ENCODE measurements at places on chromosomes 13 and 19.

- DNase-seq, result no peak
Observed at GRCh38 chr13:50386541-50387050, 371.4 kb downstream of the KCNRG start.

GRCh38 chr19:50258918-50259372 lies 55.5 kb downstream of the MYH14 start:
- no peak for DNase-seq

GRCh38 chr19:19460258-19460731 lies 54.8 kb downstream of the GATAD2A start:
- no peak for DNase-seq

DNA sequence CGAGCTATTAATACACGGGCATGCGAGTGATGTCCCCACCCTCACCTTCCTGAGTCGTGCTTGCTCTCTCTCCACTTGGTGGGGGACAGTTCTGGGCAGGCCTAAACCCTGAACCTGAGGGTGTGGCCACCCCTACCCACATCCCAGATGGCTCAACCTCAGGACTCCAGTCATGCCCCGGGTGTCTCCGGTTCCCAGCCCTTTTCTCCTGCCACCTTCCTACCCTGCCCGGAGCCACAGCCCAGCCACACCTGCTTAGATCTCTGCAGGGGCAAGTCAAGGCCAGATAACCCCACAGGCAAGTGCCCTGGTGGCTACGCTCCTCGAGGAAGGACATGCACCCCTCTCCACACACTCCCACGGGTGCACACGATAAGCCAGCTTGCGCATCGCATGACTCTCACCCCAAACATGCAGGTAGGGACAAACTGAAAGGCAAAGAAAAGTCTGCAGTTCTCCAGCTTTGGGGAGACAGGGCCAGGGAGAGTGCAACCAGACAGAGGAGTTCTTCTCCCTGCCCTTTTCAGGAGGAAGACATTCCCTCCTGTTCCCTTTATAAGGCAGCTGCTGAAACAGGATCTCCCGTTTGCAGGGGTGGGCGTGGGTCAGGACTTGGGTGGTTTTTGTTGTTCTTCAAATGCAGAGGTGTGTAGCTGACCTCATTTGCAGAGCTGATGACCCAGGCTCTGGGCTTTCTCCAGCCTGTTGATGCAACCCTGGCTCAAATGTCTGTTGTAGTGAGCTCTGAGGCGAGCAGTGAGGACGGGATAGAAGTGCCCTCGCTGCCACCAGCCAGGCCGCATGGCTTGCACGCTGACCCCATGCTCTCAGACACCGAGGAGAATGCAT lies 88.6 kb downstream of the DPF1 start:
- DNase-seq, result no peak

DNA sequence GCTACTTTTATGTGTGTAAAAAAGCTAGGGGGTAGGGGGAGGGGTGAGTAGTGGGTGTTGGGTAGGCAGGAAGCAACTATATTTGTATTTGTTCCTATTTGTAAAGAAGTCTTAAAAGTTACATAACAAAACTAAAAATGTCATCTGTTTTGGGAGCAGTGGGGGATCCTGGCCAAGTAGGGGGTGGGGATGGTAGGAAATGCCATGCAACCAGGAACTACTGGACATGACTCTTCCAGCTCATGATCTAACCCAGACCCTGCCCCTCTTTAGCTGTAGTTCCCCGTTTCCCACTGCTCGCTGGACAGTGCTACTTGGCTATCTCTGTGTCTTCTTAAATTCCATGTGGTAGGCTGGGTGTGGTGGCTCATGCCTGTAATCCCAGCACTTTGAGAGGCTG lies 3.2 kb downstream of the GTF3A start:
- no peak for DNase-seq

DNA sequence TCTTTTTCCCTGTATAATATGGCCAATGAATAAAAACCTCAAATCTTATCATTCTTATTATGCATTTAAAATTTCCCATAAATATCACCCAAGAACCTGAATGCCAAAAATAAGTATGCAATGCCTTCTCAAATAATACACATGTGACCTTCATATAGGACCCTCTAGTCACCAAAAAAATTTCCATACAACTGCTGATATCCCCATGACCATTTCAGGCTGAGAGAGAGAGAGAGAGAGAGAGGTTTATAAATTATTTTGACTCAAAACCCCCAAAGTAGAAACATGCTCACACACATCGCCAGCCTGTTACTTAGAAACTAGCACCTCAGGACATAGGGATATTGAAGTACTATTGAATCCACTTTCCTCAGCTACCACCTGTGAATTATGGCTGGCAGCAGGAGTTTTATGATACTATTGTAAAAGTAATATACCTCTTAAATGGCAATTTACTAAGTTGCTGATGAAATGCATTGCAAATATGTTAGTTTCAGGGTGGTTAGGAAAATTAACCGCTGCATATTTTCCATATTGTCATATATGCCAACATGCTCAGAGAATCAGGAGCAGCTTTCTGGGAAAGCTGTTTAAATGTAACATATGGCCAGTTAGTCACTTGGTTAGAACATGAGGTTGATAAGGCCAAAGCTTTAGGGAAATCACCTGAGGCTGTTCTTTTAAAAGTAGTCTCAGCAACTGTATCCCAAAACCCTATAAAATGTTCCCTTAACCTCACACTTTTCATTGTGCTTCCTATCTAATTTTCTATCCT lies 230.8 kb downstream of the DCT start:
- no peak for DNase-seq

GRCh38 chr13:41970918-41971317 lies 10.0 kb upstream of the VWA8 start:
- no peak for DNase-seq

GRCh38 chr19:18086590-18087138 lies at the start of gene IL12RB1:
TSS of gene IL12RB1 (minus strand) at chr19:18086934. CDS start at chr19:18086823, 111 bp downstream.
- peak; percentile 62 for DNase-seq

DNA sequence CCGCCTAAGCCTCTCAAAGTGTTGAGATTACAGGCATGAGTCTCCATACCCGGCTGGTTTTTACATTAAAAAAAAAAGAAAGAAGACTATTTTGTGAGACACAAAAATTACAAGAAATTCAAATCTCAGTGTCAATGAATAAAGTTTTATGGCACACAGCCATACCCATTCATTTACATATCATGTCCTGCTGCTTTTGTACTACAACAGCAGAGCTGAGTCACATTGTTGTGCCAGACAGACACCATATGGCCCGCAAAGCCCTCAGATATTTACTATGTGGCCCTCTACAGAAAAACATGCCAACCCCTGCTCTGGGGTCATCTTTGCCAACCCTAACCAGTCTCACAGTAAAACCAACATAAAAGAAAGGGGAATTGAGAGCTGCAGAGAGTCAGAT lies 5.3 kb downstream of the SMIM7 start:
- no peak for DNase-seq

DNA sequence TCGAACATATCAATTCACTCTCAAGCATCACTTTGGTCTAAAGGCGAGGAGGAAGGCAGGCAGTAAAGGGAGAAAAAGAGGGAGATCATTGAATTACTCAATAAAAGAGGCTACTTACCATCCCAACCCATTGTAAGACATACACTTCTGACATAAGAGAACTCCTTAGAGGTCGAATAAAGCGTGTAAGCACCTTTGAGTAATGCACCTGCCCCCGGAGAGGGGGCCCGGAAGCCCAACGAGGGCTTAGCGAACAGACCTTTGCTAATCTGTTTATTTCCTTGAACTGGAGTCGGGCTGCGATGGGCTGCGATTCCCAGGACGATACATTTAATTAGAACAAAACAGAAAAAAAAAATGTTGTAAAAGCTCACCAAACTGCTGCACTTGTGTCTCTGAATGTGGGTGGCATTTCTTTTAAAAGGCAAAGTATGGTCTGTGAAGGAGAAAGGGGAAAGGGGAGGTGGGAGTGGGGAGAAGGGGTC lies 3.0 kb downstream of the ZC3H4 start:
- DNase-seq, result no peak

GRCh38 chr13:40187324-40187795 lies 479.1 kb downstream of the FOXO1 start:
- DNase-seq, result no peak

DNA sequence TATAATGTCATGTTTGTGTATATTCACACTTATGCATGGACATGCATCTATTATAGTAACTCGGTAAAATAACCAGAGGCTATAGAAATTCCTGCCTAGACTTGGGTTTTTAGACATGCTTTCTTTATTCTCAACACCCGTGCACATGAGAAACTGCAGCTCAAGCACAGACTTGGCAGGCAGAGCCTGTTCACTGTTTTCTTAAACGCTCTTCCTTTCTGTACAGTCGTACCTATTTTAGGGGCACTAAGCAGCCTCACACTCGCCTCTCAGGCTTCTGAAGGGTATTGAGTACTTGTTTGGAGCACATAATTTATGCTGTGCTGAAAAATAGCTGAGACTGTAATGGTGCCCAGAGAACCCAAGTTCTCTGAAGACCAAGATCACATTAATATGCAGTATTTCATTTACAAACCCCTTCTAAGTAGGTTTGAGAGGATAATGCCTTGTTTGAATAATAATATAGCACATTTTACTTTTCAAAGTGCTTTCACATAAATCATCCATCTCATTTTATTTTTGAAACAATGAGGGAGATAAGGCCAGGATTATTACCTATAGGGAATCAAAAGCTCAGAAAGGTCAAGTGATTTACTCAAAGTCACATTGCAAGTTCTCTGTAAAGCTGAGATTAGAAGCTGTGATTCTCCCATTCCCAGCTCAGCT lies 429.9 kb downstream of the SPRY2 start:
- no peak for DNase-seq

- DNase-seq, result no peak
Observed at GRCh38 chr19:49061445-49061844, 3.2 kb downstream of the NTF4 start.

DNA sequence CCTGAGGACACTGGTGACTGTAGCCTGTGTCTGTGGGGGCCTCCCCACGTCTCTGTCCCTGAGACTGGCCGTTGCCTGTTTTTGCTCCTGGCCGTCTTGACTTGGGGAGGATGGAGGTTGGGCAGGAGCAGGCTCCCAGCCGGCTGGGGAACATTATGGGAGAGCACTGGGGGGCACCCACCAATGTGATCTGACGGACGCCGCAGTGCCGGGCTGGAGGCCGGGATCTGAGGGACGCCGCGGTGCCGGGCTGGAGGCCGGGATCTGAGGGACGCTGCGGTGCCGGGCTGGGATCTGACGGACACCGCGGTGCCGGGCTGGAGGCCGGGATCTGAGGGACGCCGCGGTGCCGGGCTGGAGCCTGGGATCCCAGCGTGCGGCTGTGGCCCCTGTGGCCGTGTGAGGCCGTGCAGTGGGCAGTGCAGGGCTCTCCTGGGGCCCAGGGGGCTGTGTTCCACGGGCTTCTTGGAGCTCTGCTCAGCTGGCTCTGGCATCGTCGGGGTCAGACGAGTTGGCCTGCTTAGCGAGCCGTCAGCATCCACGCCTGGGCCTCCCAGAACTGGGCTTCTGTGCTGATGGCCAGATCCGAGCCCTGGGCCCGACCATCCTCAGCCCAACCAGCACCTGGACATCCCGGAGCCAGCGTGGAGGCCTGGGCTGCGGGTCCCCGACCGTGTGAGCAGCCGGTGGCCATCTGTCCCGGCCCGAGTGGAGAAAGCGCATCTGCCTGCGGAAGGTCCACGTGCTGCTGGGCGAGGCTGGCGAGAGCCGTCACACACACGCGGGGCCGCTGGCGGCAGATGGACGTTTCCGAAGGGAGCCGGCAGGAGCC lies 45.8 kb downstream of the GAS6 start:
- no peak for DNase-seq

GRCh38 chr19:8075158-8076074 lies 22.9 kb downstream of the CCL25 start:
- no peak for DNase-seq

GRCh38 chr19:14404312-14404711 lies 14.8 kb downstream of the DDX39A start:
- no peak for DNase-seq

- peak; percentile 95 for DNase-seq
Observed at GRCh38 chr19:3987619-3988371, 2.5 kb upstream of the EEF2 start.

DNA sequence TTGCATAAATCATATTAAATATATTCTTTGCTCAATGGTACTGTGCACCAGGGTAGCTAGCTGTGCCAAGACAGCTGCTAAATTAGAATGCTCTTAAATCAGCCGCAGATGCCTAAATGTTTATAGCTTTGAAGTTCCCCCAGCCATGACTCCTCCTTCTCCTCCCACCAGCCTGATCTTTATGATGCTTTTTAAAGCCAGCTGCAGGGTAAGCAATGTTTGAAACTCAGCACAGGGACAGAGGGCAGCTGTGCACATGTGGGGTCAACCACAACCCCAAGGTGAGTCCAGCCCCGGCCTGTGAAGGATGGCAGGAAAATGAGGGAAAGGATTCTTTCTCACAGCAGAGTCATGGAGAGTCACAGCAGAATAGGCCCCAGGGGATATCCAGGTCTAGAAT lies 635.7 kb downstream of the UQCRFS1 start:
- no peak for DNase-seq

DNA sequence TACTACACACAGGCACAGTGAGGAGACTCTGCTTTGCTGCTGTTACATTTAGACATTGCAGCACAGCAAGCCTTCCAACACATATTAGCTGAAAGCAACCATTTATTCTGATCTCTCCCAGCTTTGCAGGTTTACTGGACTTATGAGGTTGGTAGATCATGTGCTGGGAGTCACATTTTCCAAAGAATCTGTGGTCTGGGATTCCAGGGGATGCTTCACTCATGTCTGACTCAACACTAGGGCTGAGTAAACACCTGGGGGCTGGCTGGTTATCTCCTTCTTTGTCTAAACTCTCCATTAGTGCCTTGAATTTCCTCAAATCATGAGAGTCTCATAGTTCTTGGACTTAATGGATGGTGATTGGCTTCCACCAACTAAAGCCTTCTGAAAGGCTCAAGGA lies 5.4 kb upstream of the LGALS13 start:
- no peak for DNase-seq

All from MM.1S (cell line).